Cerebellum (tissue), 4 donors: ENCODE measurements at places on chromosomes 4 and X. TPM values are rescaled to one million over a fixed set of nuclear protein-coding genes. Genes with fewer than 3 reads are reported as not detected.

DGKK gene
- 1.3 TPM for total RNA-seq

TMPRSS11B gene
- not detected for total RNA-seq

SCML1 gene
- total RNA-seq: 8.2 TPM

LRCH2 gene
- total RNA-seq: 31.0 TPM
